ENCODE measurements at places on chromosomes 4 and X.

- DNase-seq = no peak
Measured at GRCh38 chr4:175540151-175540550, 271.9 kb downstream of the GPM6A start.

- no peak for DNase-seq
Measured at GRCh38 chr4:80266253-80266901, at the start of gene FGF5. TSS of gene FGF5 (plus strand) at chr4:80266664. CDS start at chr4:80266825, 161 bp downstream.

DNA sequence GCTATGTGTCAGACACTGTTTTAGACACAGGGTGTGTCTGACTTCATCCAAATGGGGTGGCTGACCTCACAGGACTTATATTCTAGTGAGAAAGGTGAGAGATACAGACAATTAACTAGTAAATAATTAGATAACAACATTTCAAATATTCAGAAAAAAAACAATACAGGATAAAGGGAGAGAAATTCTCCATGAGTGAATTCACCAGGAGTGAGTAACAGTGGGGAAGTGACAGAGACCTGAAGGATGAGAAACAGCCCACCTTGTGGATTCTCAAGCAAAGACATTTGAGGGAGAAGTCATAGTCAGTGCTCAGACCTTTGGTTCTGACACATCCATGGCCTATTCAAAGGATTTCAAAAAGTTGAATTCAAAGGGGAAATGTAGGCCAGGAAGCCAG lies 627.9 kb downstream of the IQCM start:
- DNase-seq = no peak

DNA sequence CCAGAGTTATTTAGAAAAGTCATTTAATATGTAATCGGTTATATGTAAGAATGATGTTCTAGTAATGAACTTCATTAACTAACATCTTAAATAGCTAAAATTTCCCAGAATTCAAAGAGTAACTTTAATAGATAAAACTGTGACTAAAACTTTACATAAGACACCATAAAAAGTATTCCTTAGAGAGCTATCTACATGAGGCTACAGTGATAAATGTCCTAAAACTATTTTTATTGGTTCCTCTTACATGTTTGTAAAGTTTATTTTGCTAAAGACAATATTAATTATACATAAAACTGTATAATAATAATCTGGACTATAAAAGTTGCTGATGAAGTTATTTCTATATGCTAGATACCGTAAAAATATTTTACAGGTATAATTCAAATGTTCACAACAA lies 897.7 kb upstream of the EPHA5 start:
- DNase-seq = no peak

GRCh38 chr4:141021397-141022110 lies 111.7 kb downstream of the RNF150 start:
- DNase-seq = no peak

DNA sequence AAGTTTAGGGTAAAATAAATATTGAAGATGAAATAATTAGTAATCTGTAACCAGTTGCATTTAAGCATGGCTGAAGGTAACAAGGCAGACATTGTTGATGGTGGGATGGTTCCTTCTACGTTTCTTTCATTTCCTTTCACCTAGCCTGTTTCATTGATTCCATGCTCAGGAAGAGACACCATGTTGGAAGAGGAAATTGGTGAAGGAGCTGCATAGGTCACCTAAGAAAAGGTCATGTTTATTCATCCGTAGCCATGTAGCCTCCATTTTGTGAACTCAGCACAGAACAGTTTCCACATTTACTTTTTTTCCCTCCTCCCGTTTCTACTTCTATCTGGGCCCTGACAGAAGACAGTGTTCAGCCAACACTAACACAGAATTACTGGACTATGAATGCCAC lies 3.8 kb downstream of the ADH1B start:
- DNase-seq = no peak

DNA sequence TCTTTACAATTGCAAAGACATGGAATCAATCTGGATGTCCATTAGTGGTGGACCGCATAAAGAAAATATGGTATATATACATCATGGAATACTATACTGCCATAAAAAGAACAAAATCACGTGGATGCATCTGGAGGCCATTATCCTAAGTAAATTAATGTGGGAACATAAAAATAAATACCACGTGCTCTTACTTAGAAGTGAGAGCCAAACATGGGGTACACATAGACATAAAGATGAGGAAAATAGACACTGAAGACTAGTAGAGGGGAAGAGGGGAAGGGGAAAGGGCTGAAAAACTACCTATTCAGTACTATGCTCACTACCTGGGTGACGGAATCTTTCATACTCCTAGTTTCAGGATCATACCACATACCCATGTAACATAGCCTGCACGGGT lies 179.3 kb upstream of the TECRL start:
- DNase-seq = no peak

- no peak for DNase-seq
Measured at GRCh38 chr4:160353548-160353947, 1250.7 kb downstream of the RAPGEF2 start.

DNA sequence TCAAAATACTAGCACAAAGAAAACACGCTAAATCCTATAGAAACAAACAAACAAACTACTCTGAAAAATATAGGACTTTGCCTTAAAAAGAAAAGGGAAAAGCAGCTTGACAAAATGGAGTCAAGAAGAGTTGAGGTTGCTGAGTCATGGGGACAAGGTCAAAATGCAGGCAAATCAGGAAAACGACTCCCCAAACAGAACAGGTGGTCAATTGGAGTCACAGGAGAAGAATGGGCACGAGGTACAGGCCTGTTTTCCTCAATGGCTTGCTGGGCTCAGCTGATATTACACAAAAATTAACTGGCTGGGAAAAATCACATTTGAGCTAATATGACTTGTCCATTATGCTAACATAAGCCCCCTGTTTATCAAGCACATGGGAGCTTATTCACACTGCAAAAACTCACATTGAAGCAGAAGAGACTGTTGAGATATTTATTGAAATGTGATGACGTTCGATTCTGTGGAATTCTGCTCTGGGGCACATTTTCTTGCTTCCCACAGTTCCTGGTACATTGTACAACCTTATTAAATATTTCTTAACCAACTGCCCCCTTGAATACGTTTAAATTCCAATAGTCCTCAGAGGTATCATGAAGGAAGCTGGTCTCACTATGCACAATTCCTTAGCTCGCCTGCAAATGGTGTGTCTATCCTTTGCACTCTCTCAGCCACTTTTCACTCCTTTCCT lies 1622.1 kb downstream of the STIM2 start:
- DNase-seq = no peak

GRCh38 chrX:136708348-136708747 lies 60.4 kb downstream of the CD40LG start:
- DNase-seq = no peak

- DNase-seq = no peak
Measured at GRCh38 chrX:40248822-40249221, 151.1 kb upstream of the BCOR start.

GRCh38 chr4:90495936-90496335 lies 368.7 kb downstream of the CCSER1 start:
- DNase-seq = no peak

DNA sequence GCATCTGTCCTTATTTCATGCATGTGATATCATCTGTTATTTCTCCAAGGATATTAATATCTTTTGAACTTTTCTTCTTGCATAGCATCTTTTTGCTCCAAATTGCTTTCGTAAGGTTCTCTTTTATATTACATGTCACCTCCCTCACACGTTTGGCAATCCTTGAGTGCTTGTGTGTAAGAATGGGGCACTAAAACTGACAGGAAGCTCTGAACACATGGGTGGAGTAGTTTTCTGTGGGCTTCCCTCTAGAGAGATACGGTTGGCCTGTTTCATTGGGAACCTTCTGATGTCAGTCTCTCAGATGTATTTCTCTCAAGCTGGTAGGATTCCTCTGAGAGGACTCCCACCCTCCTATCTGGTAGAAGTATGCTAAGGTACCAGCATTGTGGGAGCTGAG lies 223.0 kb downstream of the MID1 start:
- DNase-seq = no peak

DNA sequence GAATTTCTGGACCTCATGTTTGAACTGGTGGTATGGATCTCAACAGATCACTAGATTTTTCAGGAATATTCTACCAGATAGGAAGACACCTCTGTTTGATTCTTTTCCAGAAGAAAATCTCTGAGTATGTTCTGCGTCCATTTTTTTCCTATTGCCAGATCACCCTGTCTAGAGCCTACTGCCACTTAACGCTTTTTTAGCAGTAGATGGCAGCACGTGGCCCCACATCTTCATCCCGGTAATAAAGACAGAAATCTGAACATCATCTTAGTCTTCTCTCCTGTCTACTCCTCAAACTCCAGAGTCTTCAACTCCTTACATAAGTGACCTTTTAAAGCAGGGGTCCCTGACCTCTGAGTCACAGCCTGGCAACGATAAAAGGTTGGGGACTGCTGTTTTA lies 184.7 kb downstream of the TMA16 start:
- no peak for DNase-seq

- no peak for DNase-seq
Measured at GRCh38 chr4:175407926-175408325, 404.1 kb downstream of the GPM6A start.

DNA sequence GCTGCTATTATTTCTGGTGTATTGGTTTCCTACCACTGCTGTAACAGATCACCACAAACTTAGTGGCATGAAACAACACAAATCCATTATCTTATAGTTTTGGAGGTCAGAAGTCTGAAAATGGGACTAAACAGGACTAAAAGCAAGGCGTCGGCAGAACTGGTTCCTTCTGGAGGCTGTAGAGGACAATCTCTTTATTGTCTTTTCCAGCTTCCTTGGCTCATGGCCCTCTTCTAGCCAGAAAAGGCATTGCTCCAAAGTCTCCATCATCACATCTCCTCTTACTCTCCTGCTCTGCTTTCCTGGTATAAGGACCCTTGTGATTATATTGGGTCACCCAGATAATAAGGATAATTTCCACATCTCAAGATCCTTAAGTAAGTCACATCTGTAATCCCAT lies 121.9 kb downstream of the CLCN4 start:
- no peak for DNase-seq

GRCh38 chrX:3638280-3638873 lies 75.1 kb downstream of the PRKX start:
- DNase-seq = peak; percentile 6

GRCh38 chr4:41408859-41409593 lies 128.9 kb upstream of the LIMCH1 start:
- DNase-seq = no peak

DNA sequence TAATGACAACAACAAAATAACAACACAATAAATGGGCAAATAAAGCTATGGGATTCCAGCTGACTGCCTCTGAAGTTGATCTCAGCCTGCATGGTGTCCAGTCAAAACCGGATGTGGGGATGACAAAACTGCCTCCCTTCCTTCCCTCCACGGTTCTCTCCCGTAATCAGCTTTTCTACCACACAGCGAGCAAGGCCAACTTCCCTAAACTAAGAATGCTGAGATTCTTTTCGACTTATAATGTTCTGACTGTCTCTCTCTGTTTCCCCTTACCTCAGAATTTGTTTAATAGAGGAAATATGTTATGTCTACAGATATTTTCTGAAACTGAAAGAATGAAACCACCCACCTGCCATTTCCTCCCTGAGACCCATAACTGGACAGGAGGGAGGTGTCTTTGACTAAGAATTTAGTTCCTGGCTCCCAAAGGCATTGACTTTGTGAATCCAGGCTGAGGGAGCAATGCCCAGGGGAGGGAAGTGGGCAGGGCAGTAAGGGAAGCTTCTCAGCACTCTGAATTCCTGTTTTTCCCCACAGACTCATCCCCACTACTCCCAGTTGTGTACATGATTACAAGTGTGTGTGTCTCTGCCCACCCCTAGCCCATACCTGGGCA lies 1.0 kb upstream of the TLR1 start:
- no peak for DNase-seq

GRCh38 chrX:132712350-132712749 lies 223.5 kb upstream of the MBNL3 start:
- DNase-seq = no peak

GRCh38 chrX:129791336-129791735 lies 11.6 kb downstream of the SASH3 start:
- no peak for DNase-seq
